ENCODE measurements at places on chromosomes 4 and X. TPM values are rescaled to one million over a fixed set of nuclear protein-coding genes. Genes with fewer than 3 reads are reported as not detected.

Gene CT45A5
- not detected for total RNA-seq

Gene GUCY1B1
- total RNA-seq, result 8.7 TPM

Gene MBNL3
- total RNA-seq, result 0.26 TPM

Gene TADA2B
- total RNA-seq, result 9.4 TPM

Gene FAM184B
- not detected for total RNA-seq

All from dermis microvascular lymphatic vessel endothelial cell (primary cell).